ENCODE measurements at places on chromosomes 6 and 20. TPM values are rescaled to one million over a fixed set of nuclear protein-coding genes. Genes with fewer than 3 reads are reported as not detected.

DNA sequence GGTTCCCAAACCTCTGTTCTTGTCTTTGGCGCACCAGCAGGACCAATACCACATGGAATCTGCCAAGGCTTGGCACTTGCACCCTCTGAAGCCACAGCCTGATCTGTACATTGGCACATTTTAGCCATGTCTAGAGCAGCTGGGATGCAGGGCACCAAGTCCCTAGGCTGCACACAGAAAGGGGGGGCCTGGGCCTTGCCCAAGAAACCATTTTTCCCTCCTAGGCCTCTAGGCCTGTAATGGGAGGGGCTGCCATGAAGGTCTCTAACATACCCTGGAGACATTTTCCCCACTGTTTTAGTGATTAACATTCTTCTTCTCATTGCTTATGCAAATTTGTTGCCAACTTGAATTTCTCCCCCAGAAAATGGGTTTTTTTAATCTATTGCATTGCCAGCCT is 5.4 kb upstream of the FAM120B start:
- H3K27me3 ChIP-seq, result no peaks in the 10 kb centered on the region
- H3K4me3 ChIP-seq, result no peak overlapping the region
- no peak for DNase-seq
- peaks cover 8% of the 10 kb centered on the region for H3K4me1 ChIP-seq

- H3K4me1 ChIP-seq, result peaks cover 3% of the 10 kb centered on the region
- no peaks in the 10 kb centered on the region for H3K27me3 ChIP-seq
- H3K4me3 ChIP-seq, result no peak overlapping the region
- DNase-seq, result no peak
These were observed 97.2 kb downstream of the ASXL1 start for GRCh38 chr20:32455171-32455900.

- H3K4me3 ChIP-seq, result no peak overlapping the region
- no peak overlapping the region for H3K27ac ChIP-seq
- no peaks in the 10 kb centered on the region for H3K27me3 ChIP-seq
- DNase-seq, result no peak
- peaks cover 10% of the 10 kb centered on the region for H3K4me1 ChIP-seq
These were observed 457.9 kb upstream of the PTCHD4 start for GRCh38 chr6:48568856-48569255.

- no peak overlapping the region for H3K27ac ChIP-seq
- H3K4me3 ChIP-seq, result no peak overlapping the region
- peaks cover 14% of the 10 kb centered on the region for H3K4me1 ChIP-seq
- no peaks in the 10 kb centered on the region for H3K36me3 ChIP-seq
These were observed 263.6 kb downstream of the HACE1 start for GRCh38 chr6:104596091-104596490.

- no peak overlapping the region for H3K27ac ChIP-seq
- H3K4me3 ChIP-seq, result no peak overlapping the region
- H3K36me3 ChIP-seq, result no peaks in the 10 kb centered on the region
- peak; percentile 45 for DNase-seq
These were observed 138.1 kb upstream of the MARCKS start for GRCh38 chr6:113719064-113719463.

DNA sequence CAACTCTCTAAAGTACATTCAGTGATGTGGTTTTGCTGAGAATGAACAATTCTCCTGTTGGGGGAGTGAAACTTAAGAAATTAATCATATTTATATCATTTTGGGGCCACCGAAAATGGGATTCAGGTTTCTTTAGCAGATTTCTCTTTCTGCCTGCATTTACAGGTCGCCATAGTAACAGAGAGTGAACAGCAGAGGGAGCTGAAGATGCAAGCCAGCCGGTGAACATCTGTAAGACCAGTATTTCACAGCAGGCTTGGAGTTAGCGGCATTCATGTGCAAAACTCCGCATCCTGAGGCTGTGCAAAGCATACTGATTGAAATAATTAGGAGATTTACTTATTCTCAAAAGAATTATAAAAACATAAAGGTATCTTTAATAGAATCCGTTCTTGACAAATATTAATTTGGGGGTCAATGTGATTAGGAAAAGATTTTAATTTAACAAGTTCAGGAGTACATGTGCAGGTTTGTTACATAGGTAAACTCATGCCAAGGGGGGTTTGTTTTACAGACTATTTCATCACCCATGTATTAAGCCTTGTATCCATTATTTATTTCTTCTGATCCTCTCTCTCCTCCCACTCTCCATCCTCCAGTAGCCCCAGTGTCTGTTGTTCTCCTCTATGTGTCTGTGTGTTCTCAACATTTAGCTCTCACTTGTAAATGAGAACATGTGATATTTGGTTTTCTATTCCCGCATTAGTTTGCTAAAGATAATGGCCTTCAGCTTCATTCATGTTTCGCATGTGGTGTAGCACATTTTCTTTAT is 17.8 kb upstream of the HSF2 start:
- H3K4me1 ChIP-seq, result no peaks in the 10 kb centered on the region
- peak; percentile 54 for DNase-seq
- H3K36me3 ChIP-seq, result no peaks in the 10 kb centered on the region
- H3K27ac ChIP-seq, result no peak overlapping the region
- H3K27me3 ChIP-seq, result peaks cover 6% of the 10 kb centered on the region
- H3K4me3 ChIP-seq, result no peak overlapping the region

DNA sequence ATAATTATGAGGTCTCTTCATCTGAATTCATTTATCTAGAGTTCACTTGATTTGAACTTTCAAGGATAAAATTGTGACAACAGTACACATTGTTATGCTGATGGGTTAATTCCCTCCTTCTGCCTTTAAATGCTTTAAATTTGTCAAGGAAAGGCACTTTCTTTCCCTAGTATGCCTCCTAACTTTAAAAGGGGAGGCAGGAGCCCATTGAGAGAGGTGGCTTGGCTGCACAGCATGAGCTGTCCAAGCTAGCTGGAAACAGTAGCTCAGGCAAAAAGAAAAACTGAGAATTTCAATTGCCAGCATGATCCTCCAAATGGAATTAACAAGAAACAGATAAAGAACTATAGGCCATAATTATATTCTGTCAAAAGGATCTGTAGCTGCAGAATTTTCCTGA is 243.3 kb upstream of the GRIK2 start:
- no peak overlapping the region for H3K27ac ChIP-seq
- H3K4me3 ChIP-seq, result no peak overlapping the region
- H3K36me3 ChIP-seq, result no peaks in the 10 kb centered on the region
- H3K4me1 ChIP-seq, result peaks cover 9% of the 10 kb centered on the region

DNA sequence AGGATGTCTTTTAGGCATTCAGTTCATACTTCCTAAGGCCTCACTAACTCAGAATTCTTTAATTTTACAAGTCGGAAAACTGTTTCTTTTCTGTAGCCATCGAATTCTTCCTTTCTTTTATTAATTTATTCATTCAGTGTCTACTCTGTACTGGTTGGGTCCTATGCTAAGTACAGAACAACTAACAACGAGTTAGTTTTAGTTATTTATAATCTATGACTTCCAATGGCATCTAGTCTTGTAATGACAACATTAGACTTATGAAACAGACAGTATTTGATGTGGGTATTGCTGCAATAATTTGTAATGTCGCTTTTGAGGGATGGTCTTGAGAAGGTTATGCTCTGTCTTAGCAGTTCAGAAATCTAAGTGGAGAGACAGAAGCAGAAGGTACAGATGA is 55.3 kb upstream of the TINAG start:
- no peak overlapping the region for H3K4me3 ChIP-seq
- H3K27ac ChIP-seq, result no peak overlapping the region
- H3K36me3 ChIP-seq, result no peaks in the 10 kb centered on the region

DNA sequence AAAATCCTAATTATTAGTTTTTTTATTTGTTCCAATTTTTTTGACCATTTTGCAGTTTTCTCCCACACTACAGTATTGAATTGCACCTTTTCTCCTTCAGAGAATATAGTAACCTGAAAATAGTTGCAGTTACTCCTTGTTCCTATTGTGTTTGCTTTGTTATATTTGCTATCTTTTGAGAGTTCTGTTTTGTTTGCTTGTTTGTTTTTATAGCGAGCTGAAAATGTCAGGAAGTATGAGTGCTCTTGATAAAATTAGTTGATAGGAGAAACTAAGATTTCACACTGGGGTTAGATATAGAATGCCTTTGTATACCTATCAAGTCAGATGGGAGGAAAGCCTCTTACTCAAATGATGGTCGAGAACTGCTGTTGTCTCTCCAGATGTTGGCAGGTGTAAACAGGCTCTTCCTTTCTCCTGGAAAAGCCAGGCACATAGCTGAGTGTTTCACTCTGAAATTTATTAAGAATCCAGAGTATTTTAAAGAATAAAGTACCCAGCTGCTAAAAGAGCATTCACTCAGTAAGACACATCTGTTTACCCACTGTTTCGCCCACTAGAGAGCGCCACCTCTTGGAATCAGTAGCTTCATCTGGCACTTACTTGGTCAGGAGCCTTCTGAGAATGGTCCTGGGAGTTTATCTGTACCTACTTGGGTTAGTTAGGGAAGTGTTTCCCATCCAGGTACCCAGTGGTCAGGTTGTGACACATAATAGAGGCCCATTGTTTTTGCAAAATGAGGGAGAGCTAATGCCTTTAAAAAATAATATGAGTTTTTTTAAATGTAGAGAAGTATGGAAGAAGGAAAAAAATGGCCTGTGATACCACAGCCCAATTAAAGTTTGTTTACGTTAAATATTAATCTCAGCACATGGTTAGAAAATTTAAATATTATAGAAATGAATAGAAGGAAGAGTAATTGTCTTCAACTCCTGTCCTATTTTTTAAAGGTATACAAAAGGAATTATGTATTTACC is 11.2 kb downstream of the NT5DC1 start:
- peak; percentile 64 for DNase-seq
- no peak overlapping the region for H3K27ac ChIP-seq
- peaks cover 5% of the 10 kb centered on the region for H3K36me3 ChIP-seq
- H3K27me3 ChIP-seq, result no peaks in the 10 kb centered on the region

- H3K4me1 ChIP-seq, result no peaks in the 10 kb centered on the region
- no peak overlapping the region for H3K4me3 ChIP-seq
- no peaks in the 10 kb centered on the region for H3K36me3 ChIP-seq
- no peak overlapping the region for H3K27ac ChIP-seq
These were observed 157.4 kb downstream of the OGFRL1 start for GRCh38 chr6:71446057-71446456.

- H3K4me1 ChIP-seq, result peaks cover 4% of the 10 kb centered on the region
- H3K27ac ChIP-seq, result no peak overlapping the region
- no peaks in the 10 kb centered on the region for H3K27me3 ChIP-seq
- DNase-seq, result peak; percentile 37
These were observed 27.5 kb upstream of the TAB2 start for GRCh38 chr6:149289966-149290365.

- no peak for DNase-seq
- no peak overlapping the region for H3K4me3 ChIP-seq
- H3K27me3 ChIP-seq, result no peaks in the 10 kb centered on the region
- no peak overlapping the region for H3K27ac ChIP-seq
These were observed 826.2 kb downstream of the EPHA7 start for GRCh38 chr6:92593201-92593600.

GRCh38 chr6:81553216-81553615 is 199.3 kb downstream of the TENT5A start:
- DNase-seq, result peak; percentile 8
- no peak overlapping the region for H3K27ac ChIP-seq
- no peaks in the 10 kb centered on the region for H3K4me1 ChIP-seq
- H3K36me3 ChIP-seq, result no peaks in the 10 kb centered on the region
- H3K27me3 ChIP-seq, result no peaks in the 10 kb centered on the region

DNA sequence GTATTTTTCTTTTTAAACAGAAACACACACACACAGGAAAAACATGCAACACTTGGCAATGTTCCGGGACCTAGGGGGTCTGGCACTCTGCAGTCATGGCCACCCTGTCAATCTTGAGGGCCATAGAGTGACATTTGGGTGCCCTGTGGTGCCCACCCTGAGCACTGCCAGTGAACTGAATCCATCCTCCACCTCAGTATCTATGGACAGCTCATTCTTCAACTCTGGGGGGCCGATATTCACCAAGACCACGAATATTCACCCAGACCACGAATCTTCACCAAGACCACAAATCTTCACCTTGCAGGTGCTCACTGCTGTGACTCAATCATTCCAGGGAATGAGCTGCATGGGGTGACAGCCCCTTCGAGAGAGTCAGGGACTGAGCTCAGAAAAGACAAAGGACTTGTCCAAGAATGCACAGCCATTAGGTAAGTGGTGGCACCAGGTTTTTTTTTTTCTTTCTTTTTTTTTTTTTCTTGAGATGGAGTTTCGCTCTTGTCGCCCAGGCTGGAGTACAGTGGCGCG is 19.1 kb downstream of the SNAI1 start:
- DNase-seq, result no peak
- H3K36me3 ChIP-seq, result no peaks in the 10 kb centered on the region
- H3K4me3 ChIP-seq, result no peak overlapping the region
- no peaks in the 10 kb centered on the region for H3K4me1 ChIP-seq

DNA sequence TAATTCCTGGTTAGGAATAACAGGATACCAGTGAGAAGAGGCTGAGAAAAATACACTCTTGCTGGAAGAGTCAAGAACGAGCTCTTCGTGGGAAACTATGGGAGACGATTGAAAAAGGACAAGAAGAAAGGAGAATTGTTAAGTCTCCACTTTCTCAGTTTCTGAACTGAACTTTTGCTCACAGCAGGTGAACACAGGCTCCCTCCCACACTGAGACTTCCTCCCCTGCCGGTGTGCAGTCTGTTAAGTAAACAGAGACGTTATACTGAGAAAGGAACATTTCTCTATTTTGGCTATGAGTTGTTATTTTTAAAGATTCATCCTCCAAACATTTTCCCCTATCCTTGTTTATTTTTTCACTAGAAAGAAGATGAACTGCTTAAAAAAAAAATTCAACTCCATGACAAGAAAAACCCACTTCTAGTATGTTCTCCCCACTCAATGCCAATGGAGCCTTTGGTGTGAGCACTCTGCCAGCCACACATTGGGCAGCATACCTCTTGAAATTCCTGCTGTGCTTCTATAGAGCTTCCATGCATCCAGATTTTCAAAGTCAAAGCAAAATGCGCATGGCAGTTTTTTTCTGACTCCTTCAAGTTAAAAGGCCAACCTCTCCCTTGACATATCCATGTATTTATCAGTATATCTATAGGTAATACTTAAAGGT is 250.5 kb downstream of the ESR1 start:
- no peaks in the 10 kb centered on the region for H3K36me3 ChIP-seq
- no peaks in the 10 kb centered on the region for H3K27me3 ChIP-seq
- no peak overlapping the region for H3K27ac ChIP-seq
- peak; percentile 6 for DNase-seq
- H3K4me1 ChIP-seq, result peaks cover 29% of the 10 kb centered on the region
- no peak overlapping the region for H3K4me3 ChIP-seq

DNA sequence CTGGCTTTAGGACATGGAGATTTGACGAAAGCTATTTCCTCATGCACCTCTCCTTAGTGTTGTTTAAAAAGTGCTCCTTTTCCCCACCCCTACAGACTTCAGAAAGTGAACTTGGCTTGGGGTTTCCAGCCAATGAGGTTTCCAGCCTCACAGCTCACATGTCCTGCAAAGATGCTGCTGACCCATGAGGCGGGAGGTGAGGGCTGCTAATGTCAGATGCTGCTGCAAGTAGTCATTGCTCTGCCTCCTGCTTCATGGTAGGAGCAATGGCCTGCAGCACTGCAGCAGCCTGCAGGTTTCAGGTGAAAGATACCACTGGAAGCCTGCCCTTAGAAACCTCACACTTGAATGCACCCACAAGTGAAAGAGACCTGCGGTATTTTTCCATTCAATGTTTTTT is 112.8 kb downstream of the LAMP5 start:
- no peak overlapping the region for H3K27ac ChIP-seq
- H3K36me3 ChIP-seq, result no peaks in the 10 kb centered on the region
- no peak overlapping the region for H3K4me3 ChIP-seq
- peaks cover 46% of the 10 kb centered on the region for H3K27me3 ChIP-seq

- no peak for DNase-seq
- peaks cover 72% of the 10 kb centered on the region for H3K27me3 ChIP-seq
- no peaks in the 10 kb centered on the region for H3K36me3 ChIP-seq
These were observed 35.9 kb downstream of the PCSK2 start for GRCh38 chr20:17262786-17263185.

The RAMACL gene
- total RNA-seq, result 0.26 TPM

The SLC22A2 gene
- total RNA-seq, result not detected

The CCR6 gene
- total RNA-seq, result not detected

The SH3BGRL2 gene
- total RNA-seq, result 3.8 TPM

The PSMB9 gene
- total RNA-seq, result 1.5 TPM

The MATN4 gene
- not detected for total RNA-seq

The PTPRK gene
- 64.7 TPM for total RNA-seq

All from PC-3 (cell line).